CD14-positive monocyte (primary cell): ENCODE measurements at places on chromosomes 4 and X. TPM values are rescaled to one million over a fixed set of nuclear protein-coding genes. Genes with fewer than 3 reads are reported as not detected.

The GJB1 gene
- polyA plus RNA-seq, result not detected

The PHKA1 gene
- polyA plus RNA-seq, result not detected

The RS1 gene
- not detected for polyA plus RNA-seq

DNA sequence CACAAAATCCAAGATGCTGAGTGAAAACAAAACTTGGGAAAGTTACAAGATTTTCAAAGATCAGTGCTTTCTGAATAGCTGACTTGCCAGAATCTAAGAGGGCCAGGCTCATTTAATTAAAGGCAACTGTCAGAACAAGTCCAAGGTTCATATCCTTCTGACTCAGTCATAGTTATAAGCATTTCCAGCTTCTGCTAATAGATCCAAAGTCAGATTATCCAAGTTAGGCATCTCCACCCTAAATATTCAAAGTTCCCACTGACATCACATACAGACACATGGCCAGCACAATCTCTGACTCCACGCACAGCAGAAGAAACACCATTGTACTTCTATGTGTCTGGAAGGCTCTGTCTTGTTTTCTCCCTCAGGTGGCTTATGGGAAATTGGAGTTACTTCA is 41.8 kb downstream of the GASK1B start:
- H3K36me3 ChIP-seq, result peaks cover 86% of the 10 kb centered on the region
- H3K27me3 ChIP-seq, result no peaks in the 10 kb centered on the region
- H3K4me1 ChIP-seq, result no peaks in the 10 kb centered on the region
- no peak overlapping the region for H3K4me3 ChIP-seq
- no peak overlapping the region for H3K27ac ChIP-seq
- DNase-seq, result no peak

DNA sequence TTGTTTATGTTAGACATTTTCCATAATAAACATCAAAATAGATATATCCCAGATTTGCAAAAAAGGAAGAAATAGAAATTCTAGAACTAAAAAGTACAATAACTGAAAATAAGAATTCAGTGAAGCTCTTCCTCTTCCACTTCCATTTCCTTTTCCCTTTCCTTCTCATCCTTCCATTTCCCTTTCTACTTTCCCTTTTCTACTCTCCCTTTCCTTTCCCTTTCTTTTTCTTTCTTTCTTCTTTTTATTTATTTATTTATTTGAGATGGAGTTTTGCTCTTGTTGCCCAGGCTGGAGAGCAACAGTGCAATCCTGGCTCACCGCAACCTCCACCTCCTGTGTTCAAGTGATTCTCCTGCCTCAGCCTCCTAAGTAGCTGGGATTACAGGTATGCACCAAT is 30.6 kb upstream of the OPHN1 start:
- H3K4me3 ChIP-seq, result no peak overlapping the region
- H3K27ac ChIP-seq, result no peak overlapping the region
- no peaks in the 10 kb centered on the region for H3K36me3 ChIP-seq
- no peak for DNase-seq

DNA sequence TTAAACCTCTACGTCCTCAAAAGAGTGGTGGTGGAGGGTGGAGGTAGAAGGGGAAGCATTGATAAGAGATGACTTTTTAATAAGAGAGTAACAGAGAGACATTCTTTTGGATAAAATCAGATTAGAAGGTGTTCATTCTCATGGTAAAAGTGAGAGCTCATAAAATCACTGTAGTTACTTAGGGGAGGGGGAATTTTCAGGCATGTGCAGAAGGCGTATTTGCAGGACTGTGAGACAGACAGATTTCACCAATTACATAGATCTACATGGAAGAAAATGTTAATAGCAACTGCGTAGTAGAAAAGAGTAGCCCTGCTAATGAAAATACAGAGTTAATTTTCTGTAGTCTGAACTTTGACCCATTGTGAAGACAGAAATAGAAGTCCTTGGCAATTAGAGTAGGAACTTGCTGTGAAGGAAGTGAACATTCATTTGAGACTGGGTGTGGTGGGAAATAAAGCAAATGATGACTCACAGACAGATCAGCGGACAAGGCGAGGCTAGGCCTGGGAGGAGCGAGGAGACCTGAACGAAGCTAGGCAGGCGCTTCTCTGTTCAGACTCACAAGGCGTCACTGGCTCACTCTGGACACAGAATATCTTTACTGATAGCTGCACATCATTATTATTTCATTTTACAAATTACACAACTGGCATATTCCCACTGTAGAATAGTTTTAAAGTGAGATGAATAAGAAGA is 57.2 kb upstream of the FAM9C start:
- no peak overlapping the region for H3K4me3 ChIP-seq
- no peak overlapping the region for H3K27ac ChIP-seq
- peaks cover 15% of the 10 kb centered on the region for H3K4me1 ChIP-seq
- H3K36me3 ChIP-seq, result no peaks in the 10 kb centered on the region
- H3K27me3 ChIP-seq, result no peaks in the 10 kb centered on the region
- peak; percentile 91 for DNase-seq

GRCh38 chr4:55242506-55242905 is 103.5 kb upstream of the SRD5A3 start:
- H3K27me3 ChIP-seq, result peaks cover 2% of the 10 kb centered on the region
- no peaks in the 10 kb centered on the region for H3K4me1 ChIP-seq
- no peaks in the 10 kb centered on the region for H3K36me3 ChIP-seq
- H3K4me3 ChIP-seq, result no peak overlapping the region

DNA sequence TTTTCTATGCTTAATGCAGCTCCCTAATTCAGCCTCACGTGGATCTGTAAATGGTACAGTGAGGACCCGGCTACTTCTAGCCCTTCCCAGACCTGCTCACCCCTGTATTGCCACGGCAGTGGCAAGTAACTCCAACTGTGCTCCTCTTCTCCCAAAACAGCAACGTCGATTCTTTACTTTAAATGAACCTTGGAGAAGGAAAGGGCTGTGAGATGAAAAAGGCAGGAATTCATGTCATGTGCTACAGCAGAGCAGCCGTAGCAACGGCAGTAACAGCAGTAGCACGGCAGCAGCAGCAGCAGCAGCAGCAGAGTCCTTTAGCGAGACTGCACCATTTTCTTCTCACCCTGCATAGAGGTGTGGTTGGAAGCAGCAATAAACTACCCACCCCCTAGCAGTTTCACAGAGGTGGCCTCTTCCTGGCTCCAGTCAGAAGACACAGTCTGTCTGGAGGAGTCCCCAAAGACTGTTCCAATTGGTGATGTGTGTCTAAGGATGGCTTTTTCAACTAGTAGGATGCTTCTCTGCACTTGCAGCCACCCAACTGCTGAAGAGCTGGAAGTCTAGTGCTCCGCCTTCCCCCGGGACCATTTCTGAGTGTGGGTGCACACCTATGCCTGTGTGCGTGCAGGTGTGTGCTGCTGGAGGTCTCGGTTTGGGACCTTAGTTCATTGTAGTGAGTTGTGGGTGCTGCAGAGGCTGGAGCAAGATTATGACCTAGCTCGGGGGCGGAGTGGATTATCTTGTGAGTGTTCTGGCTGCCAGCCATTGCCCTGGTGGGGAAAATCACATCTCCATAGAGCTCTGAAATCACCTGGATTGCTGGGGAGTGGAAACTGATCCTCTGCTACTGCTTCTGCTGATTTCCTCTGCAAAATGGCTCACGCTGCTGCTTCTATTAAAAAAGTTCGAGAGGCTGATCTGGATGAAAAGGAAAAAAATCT is 67.2 kb downstream of the ANK2 start:
- no peak overlapping the region for H3K4me3 ChIP-seq
- DNase-seq, result no peak
- H3K27me3 ChIP-seq, result no peaks in the 10 kb centered on the region

GRCh38 chr4:88697588-88698329 is at the start of gene NAP1L5:
NAP1L5 (minus strand) TSS chr4:88697829; CDS start chr4:88697754, 75 bp downstream.
- peaks cover 40% of the 10 kb centered on the region for H3K36me3 ChIP-seq
- no peak within 1 kb of the TSS for H3K27ac ChIP-seq
- peak; percentile 71 for DNase-seq
- peaks cover 5% of the 10 kb centered on the region for H3K4me1 ChIP-seq

DNA sequence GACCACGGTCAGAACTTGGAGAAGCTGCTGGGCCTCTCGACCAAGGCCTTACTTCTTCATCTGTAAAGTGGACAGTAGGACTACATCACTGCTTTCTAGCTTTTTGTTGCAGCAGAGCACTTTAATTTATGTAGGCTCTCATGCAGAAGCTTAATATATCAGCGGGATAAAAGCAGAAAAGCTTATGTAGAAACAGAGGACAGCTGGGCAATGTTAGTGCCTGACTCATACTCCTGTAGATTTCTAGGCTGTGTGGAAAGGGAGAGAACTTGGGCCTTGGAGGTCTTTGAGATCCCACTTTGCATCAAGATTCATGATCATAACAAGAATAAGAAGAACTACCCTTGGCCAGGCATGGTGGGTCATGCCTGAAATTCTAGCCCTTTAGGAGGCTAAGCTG is 91.2 kb downstream of the ARHGAP10 start:
- DNase-seq, result no peak
- H3K4me1 ChIP-seq, result peaks cover 21% of the 10 kb centered on the region
- no peaks in the 10 kb centered on the region for H3K27me3 ChIP-seq
- no peaks in the 10 kb centered on the region for H3K36me3 ChIP-seq

DNA sequence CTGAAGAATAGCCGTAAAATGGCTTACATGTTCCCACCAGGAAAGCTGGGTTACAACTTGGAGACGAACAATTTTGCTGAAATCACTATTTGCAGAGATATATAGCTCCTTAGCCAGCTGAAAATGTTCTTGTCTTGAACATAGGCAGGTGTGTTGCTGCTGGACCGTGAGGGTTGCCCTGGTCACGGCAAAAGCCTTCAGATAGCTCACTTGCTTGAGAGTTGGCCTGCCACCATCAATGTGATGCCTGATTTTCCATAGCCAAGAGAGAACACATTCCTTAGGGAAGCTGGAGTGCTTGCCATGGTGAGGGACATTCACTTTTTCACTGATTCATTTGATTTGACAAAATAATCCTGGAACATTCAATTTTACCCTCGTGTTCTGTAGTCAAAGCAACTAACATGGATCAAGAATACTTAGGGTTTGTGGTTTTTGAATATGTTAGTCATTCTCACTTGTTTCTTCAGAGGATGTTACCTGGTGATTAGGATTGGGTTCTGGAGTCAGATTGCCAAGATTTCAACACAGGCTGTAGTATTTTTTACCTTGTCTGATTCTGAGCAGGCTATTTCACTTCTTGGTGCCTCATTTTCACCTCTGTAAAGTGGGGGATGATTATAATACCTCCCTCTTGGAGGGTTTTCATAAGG is 536.9 kb downstream of the RAPGEF2 start:
- DNase-seq, result no peak
- H3K27me3 ChIP-seq, result no peaks in the 10 kb centered on the region
- no peaks in the 10 kb centered on the region for H3K36me3 ChIP-seq
- H3K4me1 ChIP-seq, result no peaks in the 10 kb centered on the region
- H3K4me3 ChIP-seq, result no peak overlapping the region
